ENCODE measurements at places on chromosomes 1 and 21. TPM values are rescaled to one million over a fixed set of nuclear protein-coding genes. Genes with fewer than 3 reads are reported as not detected.
A peak's percentile ranks its signal among the peaks of the same experiment; 100 is the strongest.

GRCh38 chr1:67705735-67706453 lies 20.9 kb downstream of the GADD45A start:
- DNase-seq, result no peak

DNA sequence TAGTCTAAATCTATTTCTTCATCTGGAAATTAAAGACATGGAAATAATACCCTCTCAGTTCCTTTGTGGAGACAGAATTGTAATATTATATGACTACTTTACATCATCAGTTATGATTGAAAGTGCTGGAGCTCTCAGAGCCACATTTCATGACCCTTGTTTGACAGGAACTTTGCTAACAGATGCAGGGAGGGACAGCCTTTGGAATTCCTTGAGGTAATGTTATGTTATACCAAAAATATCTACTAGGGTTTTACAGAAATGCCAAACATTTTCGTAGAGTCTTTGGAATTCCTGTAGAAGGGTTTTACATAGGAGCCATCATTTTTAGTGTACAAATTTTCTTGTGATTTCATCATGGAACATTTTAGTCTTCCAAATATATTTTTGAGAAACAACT lies 57.4 kb upstream of the ADAMTS5 start:
- peak; percentile 81 for DNase-seq

The KRTAP19-8 gene
- total RNA-seq, result not detected

GRCh38 chr1:205589618-205590456 lies 42.0 kb downstream of the ELK4 start:
- DNase-seq, result no peak

The HSPB7 gene
- total RNA-seq, result 94.0 TPM

DNA sequence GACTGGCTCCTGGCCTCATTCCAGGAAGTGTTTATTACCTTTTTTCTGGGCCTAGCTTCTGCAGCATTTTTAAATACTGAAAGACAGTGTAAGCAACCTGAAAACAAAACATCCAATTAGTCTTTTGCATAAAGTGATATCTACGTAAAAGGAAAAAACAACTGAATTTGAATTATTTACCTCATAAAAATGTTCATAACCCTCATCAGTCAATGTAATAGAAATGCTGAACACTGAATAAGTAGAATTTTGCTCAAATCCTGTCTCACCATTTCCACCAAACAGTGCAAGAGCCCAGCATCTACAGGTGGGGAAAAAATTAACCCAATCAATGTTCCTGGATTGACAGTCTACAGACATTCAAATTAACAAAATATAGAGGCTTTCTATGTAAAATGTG lies 64.0 kb downstream of the NRDC start:
- no peak for DNase-seq

DNA sequence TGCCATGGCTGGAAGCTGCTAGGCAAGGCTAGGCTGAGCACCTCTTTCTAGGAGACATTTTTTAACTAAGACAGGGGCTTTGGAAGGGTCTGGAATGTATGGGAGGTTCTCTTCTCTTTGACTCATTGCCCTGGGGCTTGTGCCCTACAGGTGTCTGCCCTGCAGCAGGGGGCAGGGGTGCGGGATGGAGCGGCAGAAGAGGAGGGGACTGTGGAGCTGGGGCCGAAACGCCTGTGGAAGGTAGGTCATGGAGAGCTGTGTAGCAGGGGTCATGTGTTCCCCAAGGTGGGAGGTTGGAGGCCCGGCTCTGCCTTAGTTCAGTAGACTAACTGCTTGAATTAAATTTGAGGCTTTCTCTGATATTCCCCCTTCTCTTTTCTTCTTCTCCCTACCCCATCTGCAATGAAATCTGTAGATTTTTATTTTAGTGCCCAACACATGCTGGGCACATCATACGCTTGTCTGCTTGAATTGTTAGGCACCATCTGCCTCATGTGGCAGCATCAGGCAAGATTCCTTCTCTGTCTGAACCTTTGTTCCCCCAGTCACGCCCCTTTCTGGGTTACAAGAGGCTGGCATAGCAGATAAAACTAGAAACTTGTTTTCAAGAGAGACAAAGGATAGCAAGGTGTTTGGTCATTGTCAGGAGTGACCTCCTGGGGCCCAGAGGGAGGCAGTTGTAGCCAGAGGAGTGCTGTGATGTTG lies 18.4 kb downstream of the PPFIA4 start:
- DNase-seq, result no peak

DNA sequence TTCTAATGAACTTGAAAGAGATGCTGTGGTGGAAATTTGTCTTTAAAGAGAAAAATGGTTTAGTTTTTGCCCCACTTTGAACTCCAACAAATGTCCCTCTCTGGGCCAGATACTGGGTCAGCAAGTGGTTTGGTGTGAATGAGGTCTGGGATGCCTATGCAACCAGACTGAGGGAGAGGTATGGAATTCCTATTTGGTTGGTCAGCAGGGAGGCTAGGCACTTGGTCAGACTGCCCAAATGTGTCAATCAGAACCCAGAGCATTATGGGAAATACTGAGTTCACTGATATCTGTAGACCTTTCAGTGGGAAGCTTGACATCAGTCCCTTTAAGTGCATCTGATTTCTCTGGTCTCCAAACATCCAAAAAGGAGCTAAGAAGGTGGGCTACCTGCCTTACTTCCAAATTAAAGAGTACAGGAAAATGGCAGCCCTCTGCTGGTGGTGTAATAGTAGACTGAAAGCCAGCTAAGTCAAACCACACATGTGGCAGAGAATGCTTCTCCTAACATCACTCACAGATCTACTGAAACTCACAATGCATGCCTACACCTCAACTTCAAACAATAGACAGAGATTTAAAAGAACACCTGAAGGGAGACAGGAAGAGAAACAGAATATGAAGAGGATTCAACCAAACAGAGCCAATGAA lies 510.1 kb downstream of the PLA2G4A start:
- no peak for DNase-seq

GRCh38 chr1:226778657-226779058 lies 39.6 kb upstream of the ITPKB start:
- peak; percentile 95 for DNase-seq

DNA sequence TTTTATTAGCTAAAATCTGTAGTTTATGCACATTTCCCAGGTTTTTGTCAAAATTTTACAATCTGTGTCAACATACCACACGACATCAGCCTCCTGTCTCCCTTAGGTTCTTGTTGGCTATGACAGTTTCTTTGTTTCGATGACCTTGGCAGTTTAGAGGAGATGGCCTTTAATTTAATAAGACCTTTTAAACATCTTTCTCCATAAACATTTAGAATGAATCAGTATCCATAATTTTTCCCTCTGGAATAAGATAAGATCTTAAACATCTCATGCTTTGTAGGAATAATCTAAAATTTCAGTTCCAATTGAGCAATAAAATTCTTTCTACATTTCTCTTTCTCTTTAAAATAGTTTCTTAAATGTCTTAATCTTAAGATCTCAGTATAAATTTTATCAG lies 28.7 kb upstream of the DYRK1A start:
- peak; percentile 13 for DNase-seq

All from myocyte (in vitro differentiated cells).